Activated B cell treated with CpG ODN at 0.5 μM for 24 hours (primary cell): ENCODE measurements at places on chromosomes 11 and 22. TPM values are rescaled to one million over a fixed set of nuclear protein-coding genes. Genes with fewer than 3 reads are reported as not detected.

GRCh38 chr11:45037434-45038005, 86.8 kb upstream of the TP53I11 start:
- no peak overlapping the region for H3K27ac ChIP-seq
- H3K4me1 ChIP-seq, result peaks cover 12% of the 10 kb centered on the region
- no peak overlapping the region for H3K4me3 ChIP-seq
- H3K36me3 ChIP-seq, result no peaks in the 10 kb centered on the region

The ANO5 gene
- not detected in 2 replicates for total RNA-seq

- H3K27me3 ChIP-seq, result no peaks in the 10 kb centered on the region
- no peaks in the 10 kb centered on the region for H3K36me3 ChIP-seq
- H3K4me3 ChIP-seq, result no peak overlapping the region
- H3K27ac ChIP-seq, result no peak overlapping the region
- H3K4me1 ChIP-seq, result no peaks in the 10 kb centered on the region
These were observed 11.4 kb upstream of the MICAL3 start for GRCh38 chr22:18035751-18036150.

GRCh38 chr11:59545179-59546020, 34.1 kb downstream of the OR4D9 start:
- H3K4me3 ChIP-seq, result no peak overlapping the region
- no peaks in the 10 kb centered on the region for H3K27me3 ChIP-seq
- peaks cover under 1% of the 10 kb centered on the region for H3K36me3 ChIP-seq
- no peak overlapping the region for H3K27ac ChIP-seq
